WERI-Rb-1 (cell line): ENCODE measurements at places on chromosomes 6 and 20.

- DNase-seq: no peak
These were observed 81.6 kb downstream of the KCNB1 start for GRCh38 chr20:49400904-49401303.

GRCh38 chr6:54335871-54336270 is 27.6 kb downstream of the TINAG start:
- no peak for DNase-seq

DNA sequence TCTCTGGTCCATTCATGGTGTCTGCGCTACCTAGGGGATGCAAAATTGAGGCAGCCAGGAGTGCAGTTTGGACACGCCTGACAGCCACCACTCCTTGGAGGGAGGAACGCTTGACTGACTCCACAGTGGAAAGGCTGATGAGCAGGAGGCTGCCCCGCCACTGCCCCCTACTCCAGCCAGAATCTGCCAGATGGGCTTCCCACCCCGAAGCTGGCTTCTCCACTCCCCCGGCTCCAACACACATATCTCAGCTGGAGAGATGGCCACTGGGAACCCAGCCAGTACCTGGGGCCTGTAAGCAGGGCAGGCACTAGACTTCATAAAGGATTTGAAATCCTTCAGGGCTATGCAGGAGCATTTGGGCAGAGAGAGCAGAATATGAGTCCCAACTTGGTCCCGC is 51.4 kb upstream of the BLCAP start:
- DNase-seq: no peak

DNA sequence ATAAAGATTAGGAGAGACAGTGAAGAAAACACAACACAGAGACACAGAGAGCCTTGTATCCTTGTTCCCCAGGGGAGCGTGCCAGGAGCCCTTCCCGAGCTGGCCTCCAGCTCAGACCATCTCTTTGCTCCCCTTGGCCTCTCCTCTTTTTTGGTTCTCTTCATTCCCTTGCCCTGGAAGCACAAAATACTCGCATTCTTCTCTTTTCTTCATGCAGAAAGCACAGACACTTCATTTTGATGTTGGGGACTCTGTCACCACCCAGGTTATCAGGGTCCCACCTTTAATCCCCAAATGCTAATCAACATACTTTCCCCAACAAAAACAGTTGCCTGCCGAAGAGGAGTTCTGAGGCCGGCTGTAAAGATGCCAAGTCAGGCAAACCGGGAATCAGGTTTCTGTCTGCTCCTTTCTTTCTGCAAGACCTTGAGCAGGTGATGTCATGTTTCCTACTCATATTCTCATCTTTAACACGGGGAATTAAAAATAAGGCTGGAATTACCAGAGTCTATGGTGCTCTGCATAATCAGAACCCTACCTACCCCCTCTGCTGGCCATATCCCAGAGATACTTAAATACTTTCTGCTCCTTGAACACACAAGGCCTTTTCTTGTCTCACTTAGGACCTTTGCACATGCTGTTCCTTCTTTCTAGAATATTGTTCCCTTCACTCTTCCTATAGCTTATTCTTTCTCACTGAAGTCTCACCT is 21.7 kb downstream of the TGM6 start:
- DNase-seq: no peak

DNA sequence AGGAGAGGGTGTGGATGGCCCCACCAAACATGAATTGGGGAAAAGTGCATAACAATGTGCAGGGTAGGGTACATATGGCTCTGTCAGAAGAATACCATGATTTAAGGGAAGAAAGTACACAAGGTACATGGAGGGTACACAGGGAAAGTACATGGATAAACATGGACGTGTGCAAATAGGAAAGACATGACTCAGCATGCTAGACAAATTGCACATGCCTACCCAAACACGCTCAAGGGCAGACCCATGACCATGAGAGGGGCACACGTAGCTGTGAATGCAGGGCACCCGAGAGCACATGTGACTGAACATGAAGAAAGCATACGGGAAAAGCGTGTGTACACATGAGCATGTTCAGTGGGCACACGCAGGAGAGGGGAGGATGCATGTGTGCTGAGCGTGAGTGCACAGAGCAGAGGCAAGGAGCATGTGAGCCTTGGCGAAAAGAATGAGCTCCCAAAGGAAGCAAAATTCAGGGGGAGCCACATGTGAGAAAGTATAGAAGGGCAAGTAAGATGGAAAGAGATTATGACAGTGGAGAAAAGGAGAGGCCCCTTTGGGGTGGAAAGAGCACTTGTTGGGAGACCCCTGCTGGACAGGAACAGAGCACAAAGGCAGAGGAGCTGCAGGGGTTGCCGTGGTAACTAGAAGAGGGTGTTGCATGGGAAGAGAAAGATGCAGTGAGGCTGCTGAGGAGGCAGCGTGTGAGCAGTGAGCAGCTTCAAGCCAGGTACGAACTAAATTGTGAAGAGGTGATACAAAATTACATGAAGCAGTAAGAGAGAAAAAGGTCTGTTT is 17.8 kb downstream of the OR2H2 start:
- DNase-seq: peak; percentile 70

DNA sequence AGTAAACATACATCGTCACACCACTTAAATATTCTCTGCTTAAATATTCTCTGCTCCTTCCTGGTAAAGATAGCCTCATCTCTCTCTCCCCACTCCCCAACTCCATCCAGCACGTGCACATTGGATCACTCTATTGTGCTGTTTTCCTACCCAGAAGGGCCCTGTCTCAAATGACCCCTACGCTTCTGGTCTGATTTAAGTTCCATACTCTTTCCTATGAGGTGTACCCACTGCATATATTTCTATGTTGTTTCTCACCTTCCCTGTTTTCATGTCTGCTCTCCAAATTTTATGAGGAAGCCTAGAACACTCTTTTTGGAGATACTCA is 53.7 kb downstream of the HFE start:
- no peak for DNase-seq

DNA sequence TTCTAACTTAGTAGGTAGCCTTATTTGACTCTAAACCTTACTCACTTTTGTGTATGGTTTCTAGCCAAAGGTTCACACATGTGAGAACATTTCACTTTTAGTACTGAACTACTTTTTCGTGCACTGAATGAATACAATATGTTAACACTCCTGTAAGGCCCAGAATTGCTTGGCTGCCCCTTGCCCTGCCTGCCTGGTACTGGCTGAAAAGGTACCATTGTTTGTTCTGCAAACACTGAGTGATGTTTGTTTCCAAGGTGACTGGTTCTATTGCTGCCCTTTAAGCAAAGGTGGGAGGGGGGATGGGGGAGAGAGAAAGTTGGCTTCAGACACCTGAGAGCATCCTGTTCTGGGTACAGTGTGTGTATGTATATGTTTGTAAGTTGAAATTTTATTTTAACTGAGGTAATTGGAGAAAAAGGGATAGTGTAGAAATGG is 31.2 kb downstream of the RREB1 start:
- DNase-seq: peak; percentile 13
